ENCODE measurements at places on chromosomes 11 and 22.

- DNase-seq, result no peak
These were observed 153.8 kb upstream of the BLID start for GRCh38 chr11:122269824-122270223.

GRCh38 chr11:94749369-94749768 lies 18.8 kb upstream of the AMOTL1 start:
- DNase-seq, result no peak

GRCh38 chr11:1129611-1130160 lies 28.1 kb upstream of the MUC5AC start:
- peak; percentile 11 for DNase-seq

GRCh38 chr11:6219359-6219758 lies 14.0 kb downstream of the C11orf42 start:
- no peak for DNase-seq

DNA sequence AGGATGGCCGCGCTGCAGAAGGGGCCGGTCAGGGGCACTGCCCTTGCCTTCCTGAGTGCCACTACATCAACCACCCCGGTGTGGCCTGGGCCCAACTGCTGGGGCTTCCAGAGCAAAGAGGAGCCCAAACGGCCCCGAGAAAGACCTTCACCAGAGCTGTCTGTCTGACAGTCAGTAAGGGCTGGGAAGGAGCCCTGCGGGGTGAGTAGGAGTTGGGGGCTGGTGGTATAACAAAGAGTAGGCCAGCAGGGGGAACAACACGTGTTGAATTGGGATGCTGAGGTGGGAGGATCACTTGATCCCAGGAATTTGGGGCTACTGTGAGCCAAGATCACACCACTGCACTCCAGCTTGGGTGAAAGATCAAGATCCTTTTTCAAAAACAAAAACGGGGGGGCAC lies 3.9 kb downstream of the GSTT4 start:
- DNase-seq, result no peak

- DNase-seq, result no peak
These were observed 115.0 kb downstream of the SLC1A2 start for GRCh38 chr11:35304386-35304775.

DNA sequence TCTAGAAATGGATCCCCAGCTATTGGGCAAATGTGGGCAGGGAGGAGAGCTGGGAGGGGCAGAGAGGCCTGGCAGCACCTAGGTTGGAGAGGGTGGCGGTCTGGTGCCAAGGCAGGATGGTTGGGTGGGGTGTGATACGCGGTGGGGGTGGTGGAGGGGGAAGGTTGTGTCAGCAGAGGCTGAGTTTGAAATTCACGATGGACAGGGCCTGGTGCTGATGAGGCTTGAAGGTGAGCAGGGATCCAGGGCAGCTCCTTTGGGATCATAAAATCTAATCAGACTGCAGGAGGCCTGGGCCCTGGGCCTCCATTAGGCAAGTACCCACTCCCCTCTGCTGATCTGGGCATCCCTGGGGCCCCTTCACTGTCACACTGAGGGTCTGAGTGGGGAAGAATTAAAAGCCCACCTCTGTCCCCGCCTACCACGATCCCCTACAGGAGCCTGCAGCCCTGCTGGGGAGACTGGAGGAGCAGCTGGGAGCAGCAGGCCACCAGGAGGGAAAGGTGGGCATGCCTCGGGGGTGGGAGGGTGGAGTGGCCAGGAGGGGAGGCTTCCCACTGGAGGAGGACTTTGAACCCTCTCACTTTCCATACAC lies 24.0 kb downstream of the IGLL1 start:
- no peak for DNase-seq

DNA sequence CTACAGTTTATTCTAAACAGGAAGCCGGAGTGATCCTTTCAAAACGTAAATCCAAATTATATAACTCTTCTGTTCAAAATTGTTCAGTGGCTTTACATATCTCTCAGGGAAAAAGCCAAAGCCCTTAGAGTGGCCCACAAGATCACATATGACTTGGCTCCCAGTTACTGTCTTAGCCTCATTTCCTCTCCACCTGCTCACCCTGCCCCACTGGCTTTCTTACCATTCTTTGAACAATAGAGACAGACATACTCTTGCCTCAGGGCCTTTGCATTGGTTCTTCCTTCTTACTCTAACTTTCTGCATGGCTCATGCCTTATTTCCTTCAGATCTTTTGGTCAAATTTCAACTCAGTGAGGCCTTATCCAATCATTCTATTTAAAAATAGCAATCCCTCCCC lies 52.1 kb downstream of the STIM1 start:
- DNase-seq, result no peak

- DNase-seq, result no peak
These were observed 510 bp downstream of the CHRDL2 start for GRCh38 chr11:74730571-74731260.

DNA sequence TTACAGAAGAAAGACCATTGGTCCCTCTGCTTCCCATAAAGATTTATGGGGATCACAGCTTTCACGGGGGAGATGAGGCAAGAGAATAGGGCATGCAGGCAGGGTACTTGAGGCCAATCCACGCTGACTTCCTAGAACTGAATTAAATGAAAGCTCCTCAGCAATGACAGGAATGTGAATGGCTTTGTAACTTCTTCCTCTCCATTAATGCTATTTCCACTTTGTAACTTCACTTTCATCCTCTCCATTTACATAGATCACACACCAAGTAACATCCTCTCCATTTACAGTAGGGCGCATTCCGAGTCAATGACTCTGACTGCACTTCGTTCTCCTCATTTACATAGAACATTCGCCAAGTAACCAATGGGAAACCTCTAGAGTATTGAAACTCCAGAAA lies 89.8 kb downstream of the PIWIL4 start:
- DNase-seq, result no peak

- no peak for DNase-seq
These were observed 5.0 kb downstream of the NFAM1 start for GRCh38 chr22:42427167-42427566.

- DNase-seq, result no peak
These were observed 289.6 kb upstream of the B3GAT1 start for GRCh38 chr11:134701564-134702165.

GRCh38 chr22:28795932-28796856 lies 4.2 kb downstream of the XBP1 start:
- no peak for DNase-seq

- no peak for DNase-seq
These were observed 10.9 kb downstream of the PHLDB1 start for GRCh38 chr11:118618115-118618990.

DNA sequence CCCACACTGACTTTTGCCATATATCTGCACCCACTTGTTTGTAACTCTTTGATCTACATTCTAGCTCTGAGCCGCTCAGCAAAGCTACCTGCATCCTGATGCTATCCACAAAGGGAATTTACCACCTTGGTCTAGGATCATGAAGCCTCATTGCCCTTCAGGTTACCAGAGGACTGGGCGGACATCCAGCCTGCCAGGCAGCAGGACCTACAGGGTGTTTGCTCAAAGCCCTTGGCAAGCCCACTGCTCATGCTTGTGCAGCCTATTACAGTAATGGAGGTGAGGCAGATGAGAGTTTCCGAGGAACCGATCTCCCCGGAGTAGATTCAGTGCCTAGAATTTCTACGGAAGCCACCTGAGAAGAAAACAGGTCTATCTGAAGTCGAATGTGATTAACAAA lies 417.2 kb downstream of the OPCML start:
- no peak for DNase-seq

DNA sequence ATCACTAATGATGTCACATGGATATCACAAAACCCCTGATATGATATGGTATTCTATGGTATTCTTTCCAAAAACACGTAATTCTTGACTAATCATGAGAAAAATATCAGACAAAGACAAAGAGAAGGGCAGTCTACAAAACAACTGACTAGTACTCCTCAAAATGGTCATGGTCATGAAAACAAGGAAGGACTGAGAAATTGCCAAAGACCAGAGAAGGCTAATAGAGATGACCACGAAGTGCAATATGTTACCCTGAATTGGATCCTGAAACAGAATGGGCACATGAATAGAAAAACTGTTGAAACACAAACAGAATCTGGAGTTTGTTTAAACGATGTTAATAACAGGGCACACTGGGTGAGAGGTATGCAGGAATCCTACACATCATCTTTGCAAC lies 10.2 kb downstream of the CKAP5 start:
- DNase-seq, result no peak

- no peak for DNase-seq
These were observed 38.8 kb downstream of the GNB1L start for GRCh38 chr22:19815823-19816290.

DNA sequence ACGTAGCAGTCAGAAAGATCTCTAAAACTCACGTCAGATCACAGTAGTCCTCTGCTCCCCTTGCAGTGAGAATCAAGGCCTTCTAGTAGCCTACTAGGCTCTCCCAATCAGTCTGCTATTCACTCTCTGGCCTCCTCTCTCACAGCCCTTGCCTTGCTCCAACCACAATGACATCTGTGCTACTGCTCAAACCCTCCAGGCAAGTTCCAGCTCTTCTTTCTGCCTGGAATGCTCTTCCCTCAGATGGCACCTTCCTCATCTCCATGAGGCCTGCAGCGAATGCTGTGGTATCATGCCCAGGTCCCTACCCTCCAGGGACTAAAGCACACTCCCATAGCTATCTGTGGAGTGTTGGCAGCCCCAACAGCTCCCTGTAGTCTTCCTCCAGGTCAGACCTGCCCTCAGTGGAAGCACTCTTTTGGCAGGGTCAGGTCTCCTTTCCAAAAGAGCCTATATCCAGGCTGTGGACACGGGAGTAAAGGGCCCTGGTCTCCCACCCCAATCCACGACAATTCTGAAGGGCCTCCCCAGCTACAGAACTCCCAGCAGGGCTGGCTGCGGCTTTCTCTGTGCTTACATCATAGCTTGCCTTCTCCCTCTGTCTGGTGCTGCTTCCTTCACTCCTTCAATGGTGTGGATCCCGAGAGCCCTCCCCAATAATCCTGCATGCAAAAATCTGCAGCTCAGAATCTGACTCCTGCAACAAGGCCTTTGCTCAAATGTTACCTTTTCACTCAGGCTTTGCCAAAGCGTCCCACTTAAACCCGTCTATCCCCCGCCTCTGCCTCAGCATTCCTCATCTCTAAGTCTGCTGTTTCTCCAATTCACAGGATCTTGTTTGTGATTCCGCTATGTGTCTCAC lies 8.9 kb downstream of the HIRA start:
- DNase-seq, result no peak

GRCh38 chr11:71086687-71087258 lies 165.6 kb downstream of the SHANK2 start:
- DNase-seq, result no peak

- DNase-seq, result peak; percentile 63
These were observed 49.1 kb upstream of the VPREB1 start for GRCh38 chr22:22195265-22196017.

- no peak for DNase-seq
These were observed 61.7 kb downstream of the DGCR2 start for GRCh38 chr22:19060356-19061009.

GRCh38 chr11:35275786-35276170 lies 136.8 kb downstream of the CD44 start:
- DNase-seq, result no peak

GRCh38 chr22:19884161-19884953 lies 29.7 kb upstream of the GNB1L start:
- no peak for DNase-seq
